Motor neuron (in vitro differentiated cells): ENCODE measurements at places on chromosomes 13 and 19.
A peak's percentile ranks its signal among the peaks of the same experiment; 100 is the strongest.

DNA sequence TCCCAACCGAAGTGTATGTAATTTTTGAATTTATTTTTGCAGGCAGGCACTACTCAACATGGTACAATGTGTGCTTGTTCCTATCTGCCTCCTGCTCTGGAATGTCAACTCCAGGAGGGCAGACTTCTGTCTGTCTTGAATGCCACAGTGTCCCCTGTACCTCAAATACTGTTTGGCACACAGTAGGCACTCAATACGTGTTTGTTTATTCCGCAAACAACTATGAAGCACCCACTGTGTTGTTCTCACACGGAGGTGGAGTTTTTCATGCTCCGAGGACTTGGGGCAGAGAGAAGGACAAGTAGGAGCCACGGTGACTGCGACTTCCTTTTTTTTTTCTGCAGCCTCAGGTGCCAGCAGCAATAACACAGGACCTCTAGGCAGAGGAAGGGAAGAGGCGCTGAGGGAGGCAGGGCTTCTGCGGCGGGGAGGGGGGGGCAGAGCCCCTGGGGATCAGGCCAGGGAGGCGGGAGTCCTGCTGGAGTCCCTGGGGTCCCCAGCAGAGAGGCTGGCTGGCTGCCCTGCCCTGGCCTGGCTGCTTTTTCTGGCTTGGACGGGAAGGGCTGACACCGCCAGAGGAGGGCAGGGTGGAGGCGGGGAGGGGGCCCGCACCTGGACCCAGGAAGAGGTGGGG lies 29.3 kb upstream of the TNFAIP8L1 start:
- peak; percentile 52 for ATAC-seq

DNA sequence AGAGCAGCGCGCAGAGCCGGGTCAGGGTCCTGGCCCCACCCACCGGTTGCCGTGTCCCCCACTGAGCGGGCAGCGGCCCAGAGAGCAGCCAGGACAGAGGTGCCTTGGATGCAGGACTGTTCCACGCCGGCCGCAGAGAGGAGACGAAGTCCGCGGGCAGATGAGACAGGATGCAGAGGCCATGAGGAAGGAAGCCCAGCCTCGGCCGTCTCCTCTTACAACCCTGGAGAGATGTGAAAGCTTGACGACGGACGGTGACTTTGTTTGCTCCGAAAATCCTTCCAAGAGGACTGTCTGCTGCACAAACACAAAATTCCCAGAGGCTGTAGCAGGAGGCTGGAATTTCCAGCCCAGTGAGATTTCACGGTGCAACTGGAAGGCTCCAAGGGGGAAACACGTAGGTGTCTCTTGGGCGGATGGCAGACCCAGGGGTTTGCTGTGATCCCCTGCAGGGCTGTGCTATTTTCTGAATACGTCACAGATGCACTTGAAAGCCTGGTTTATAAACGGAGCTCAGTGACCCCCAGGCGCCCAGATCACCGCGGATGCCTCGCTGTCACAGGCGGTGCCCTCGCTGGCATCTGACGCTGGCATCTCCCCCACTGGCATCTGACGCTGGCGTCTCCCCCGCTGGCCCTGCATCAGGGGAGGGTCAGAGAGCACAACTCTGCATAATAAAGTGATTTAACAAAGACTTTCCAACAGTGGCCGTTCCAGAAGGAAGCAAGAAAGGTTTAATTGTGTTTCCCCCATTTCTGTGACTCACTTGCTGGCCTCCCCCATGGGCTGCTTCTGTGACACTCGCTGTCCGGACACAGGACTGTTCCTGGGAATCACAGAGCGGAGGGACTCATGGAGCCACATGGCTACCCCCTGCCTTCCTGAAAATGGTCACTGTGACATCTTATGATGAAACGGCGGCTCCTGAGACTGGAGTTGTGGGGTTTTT lies 62.0 kb upstream of the C13orf46 start:
- no peak for ATAC-seq

DNA sequence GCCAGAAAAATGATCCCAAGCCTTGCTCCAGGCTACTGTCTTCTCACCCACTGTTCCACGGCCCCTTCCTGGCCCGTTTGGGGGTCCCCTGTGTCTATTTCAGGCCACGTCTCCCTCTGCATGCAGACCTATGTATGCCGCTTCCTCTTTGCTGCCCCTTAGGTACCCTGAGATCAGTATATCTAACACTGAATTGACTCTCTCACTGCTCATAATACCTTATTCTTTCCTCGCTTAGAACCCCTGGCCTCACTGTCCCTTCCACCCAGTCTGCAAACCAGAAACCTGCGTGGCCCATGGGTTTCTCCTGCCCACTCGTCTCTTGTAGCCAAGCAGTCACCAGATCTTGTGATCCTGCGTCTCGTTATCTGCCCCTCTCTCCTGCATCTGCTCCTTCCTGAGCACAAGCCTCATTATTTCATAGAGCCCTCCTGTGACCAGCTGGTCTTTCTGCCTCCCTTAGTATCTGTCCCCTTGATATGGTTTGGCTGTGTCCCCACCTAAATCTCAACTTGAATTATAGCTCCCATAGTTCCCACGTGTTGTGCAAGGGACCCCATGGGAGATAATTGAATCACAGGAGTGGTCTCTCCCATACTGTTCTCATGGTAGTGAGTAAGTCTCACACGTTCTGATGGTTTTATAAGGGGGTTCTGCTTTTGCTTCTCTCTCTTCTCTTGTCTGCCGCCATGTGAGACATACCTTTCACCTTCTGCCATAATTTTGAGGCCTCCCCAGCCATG lies 109.0 kb upstream of the RNF113B start:
- peak; percentile 24 for ATAC-seq

GRCh38 chr19:48480183-48480557 lies 11.0 kb downstream of the CYTH2 start:
- ATAC-seq: peak; percentile 73

GRCh38 chr19:29708554-29709439 lies 6.3 kb downstream of the C19orf12 start:
- ATAC-seq: no peak

DNA sequence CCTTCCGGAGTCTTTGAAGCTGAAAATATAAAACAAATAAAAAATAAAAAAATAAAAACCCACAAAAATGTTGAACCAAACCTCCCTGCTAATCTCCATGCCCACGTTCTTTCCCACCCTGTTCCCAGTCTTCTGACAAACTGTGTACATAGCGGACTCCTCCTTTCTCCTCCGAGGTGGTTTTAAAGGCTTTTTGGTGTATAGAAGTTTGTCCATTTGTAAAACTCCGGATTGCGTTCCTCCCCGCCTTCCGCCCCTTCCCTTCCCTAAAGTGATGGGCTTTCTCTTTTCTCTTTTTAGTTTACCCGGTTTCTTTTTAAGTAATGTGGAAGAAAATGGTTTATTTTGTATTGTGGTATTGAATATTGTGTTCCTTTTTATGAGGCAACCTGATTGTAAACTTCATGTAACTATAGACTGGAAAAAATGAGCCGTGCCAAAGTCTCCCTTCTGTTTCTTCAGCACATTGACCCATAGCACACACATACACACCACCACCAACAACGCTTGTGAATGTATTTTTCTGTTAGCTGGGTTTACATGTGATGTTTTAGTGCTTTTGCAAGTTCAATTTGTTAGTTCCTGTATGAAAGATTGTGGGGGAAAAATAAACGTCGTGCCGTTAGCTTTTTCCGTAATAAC lies 4.4 kb downstream of the ZIC2 start:
- no peak for ATAC-seq

DNA sequence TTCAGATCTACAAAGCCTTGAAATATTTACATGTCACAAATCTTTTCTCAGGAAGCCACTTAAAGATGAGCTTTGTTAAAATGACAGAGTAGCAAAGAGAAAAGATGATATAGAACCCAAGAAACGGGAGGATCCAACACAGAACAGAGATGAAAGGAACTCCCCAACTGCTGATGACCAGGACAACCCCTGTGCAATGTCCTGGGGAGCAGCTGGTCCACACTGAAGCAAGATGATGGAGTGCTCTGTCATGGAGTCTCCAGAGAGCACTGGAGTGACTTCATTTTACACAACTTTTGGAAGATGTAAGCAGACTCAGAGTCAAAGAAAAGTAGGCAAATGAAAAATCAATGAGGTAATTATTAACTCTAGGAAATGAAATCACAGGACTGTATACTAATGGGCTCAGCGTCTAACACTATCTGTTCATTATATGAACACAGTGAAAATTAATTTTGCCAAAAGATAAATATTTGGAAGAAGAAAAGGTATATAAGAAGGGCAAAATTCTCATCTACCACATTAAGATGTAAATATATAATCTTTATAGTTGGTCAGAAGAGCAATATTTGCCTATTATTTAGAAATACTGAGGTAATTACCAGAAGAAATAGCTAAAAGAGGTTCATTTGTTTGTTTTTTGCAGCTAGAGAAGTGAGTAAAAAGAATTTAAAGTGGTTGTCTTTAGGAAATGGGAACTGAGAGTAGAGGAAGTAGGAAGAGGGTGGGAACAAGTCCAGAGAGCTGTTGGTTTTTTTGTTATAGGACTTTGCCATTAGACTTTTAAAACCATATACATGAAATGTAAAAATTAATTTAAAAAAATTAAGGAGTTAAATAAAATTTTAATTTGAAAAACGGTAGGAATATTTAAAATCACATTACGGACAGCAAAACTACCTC lies 30.5 kb downstream of the MTRF1 start:
- ATAC-seq: no peak

DNA sequence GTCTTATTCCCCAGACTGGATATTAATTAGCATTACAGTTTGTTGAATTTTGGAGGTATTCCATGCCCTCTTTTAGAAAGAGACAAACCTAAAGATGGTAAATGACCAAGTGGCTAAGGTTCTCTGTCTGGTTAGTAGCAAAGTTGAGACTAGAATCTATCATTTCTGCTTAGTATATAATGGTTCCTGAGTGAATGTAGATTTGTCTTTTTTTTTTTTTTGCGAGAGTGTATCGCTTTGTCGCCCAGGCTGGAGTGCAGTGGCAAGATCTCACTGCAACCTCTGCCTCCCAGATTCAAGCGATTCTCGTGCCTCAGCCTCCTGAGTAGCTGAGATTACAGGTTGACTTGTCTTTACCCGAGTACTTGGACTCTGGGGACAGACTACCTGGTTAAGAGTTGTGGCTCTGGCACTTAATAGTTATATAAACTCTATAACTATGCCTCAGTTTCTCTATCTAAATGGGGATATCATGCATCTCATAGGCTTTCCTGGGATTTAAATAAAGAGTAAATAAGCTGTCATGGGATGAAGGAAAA lies 2.7 kb downstream of the NAA16 start:
- ATAC-seq: no peak

DNA sequence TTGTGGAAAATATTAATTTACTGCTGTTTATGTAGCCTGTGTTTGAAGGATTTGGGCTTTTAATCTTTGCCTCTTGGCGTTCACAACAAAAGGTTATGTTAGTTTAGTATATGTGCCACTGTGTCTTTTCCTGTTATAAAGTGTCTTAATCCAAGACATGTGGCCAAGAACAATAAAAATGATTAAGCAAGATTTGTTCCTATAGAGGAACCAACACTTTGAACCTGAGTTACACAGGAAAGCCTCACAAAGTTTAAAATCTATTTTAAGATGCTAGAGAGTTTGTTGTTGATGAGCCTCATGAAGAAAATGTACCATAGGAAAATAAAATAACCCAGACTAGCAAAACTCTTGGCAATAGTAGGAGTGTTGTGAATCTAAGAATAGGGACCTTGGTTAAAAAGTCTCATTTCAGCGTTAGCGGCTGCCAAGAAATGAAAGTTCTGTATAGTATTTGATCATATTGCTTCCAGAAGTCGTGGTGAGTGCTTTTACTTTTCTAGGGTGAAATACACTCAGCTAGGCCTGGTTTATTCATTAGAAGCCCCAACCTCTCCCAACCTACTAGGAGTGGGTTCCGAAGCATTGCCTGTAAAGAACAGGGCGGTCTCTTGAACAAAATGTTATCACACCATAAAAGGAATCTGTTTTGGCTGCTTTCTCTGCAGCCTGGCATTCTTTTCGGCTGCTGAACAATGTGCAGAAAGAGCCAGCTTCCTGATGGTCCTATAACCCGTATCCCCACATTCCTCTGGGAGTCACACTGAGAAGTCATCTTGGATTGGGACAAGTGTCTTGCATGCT lies 102.6 kb downstream of the LRCH1 start:
- ATAC-seq: no peak

DNA sequence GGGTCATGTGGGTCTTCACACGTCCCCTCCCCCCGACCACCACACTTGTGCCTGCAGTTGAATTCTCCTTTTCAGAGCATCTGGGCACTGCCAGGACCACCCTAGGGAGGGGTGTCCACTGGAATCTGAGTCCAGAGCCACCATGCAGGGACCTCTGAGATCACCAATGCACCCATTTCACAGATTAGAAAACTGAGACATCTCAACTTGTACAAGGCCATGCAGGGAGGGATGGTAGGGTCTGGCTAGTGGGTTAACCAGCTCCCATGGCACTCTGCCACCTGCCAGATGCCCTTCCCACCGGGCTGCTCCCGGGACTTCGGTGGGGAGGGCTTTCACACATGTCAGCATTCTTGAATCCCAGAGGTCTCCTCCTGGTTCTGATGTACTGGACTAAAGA lies 44.3 kb upstream of the C19orf12 start:
- ATAC-seq: no peak

DNA sequence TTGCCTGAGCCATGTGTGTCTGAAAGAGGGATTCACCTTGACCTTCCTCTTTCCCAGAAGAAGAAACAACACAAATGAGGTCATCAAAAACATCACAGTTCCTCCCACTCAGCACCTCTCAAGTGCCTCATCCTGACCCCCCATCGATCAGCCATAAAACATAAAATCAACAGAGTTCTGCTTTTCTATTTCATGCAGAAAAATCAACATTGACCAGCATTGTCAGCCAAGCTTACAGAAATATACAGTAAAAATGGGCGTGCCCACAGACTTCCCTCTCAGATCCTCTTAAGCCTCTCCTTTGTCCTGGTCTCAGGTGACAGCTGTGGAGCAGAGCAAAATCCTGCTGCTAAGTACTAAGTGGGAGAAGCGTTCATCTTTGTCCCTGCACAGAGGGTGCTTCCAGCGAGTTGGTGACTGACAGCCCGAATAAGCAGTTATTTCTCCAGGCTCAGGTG lies 213.3 kb downstream of the OLFM4 start:
- peak; percentile 42 for ATAC-seq
